ENCODE measurements at places on chromosomes 1 and 21.

GRCh38 chr1:245859493-245860114 is 647.5 kb downstream of the SMYD3 start:
- no peak for DNase-seq

DNA sequence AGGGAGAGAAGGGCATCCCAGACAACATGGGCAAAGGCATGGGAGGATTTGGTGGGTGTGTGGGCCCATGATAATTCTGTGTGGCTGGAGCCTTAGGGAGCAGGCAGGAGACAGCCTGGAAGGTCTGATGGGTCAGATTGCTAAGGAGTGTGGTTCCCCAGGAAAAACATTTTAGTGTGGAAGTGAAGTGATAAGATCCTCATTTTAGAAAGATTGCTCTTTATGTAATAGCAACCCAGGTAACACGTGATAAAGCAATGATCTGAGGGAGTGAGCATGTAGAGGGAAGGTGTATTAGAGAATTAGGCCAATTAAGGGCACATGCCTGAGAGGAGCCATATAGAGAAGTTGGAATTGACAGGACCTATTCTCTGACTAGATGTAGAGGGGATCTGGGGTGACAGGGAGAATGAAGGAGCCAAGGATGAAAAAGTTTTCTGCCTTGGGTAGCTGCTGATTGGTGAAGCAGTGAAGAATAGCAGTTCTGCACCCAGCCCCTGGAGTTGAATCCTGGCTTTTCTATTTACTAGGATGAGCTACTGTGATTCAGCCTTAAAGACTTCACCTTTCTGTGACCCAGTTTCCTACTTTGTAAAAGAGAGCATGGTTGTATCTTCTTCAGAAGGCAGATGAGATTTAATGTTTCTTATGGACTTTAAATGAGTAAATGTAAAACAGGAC is 18.7 kb upstream of the SLAMF6 start:
- no peak for DNase-seq

DNA sequence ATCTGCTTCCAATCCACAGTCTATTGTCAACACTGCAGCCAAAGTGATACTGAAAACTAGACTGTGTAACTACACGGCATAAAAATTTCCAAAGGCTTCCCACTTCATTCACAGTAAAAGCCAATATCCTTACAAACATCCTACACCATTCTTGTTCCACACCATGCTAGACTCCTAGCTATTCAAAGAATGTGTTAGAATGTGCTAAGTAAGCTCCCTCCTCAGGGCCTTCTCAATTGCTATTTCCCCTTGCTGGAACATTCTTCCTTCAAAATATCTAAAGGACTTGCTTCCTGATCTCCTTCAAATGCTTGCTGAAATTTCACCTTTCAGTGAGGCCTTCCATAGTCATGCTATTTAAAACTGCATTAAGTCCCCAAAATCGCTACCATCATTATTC is 228.1 kb downstream of the AKT3 start:
- DNase-seq, result no peak

DNA sequence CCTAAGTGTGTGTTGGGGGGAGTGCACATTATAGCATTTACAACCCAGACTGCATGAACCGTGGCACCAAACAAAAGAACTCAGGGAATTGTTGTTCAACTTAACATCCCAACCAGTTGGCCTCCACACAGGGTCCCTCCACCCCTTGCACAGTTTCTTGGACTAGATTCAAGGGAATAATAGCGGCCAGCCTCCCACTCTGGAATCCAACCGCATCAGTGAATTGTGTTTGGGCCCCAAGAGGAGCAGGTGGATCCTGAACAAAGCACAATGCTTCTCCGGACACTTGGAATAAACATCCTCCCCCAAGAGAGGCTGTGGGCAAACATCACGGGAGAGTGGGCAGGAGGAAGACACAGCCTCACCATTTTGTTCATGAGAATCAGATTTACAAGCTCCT is 18.2 kb downstream of the CD34 start:
- no peak for DNase-seq

DNA sequence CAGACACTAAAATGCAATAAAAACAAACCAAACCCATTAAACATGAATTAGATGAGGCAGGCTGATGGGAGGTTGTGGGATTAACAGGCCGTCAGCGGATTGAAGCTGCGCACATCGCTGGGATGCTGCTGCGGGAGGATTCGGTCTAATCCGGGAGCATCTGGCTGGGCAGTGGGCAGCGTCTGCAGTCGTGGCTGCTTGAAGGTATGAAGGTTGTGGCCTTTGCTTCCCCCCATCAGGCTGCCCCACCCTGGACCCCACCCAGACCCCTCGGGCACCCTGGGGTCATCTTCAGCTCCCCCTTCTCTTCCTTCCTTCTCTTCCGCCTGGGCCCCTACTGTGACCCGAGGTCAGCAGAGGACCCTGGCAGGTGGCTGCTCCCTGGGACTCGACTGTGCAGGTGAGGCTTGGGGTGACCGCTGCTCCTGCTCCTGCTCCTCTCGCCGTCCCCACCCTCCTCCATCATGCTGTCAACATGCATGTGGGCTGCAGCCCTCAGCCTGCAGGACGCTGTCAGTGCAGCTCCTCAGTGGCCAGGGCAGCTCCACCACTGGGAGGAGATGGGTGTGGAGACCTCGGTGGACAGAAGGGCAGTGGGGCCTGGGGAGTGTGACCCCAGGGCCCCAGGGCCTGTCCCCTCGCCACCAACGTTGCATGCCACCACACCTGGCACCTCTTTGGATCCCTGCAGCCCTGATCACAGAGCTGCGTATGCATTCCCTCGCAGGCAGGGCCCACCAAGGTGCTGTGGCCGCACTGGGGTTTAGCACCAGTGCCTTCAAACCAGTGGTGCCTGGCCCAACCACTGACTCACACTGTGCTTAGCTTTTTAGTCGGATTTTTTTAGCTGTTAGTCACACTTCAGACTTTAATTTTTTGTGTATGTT is 112.2 kb upstream of the COL6A1 start:
- DNase-seq, result no peak

DNA sequence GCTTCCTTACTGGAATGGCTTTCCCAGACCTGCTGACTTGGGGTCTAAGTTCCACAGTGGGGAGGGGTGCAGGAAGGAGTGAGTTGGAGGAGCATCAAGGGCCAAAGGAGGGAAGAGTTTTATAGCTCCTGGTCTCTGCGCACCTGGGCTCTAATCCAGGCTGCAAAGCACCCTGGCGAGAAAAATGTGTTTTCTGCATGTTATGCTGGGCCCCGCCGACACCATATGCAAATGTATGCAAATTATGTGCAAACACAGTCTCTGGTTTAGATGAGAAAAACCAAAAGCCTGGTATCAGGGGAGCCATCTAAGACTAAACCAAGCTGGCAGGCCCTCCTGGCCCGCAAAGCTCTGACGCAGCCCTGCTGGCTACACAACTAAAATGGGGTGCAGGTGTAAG is 95.0 kb downstream of the VWA5B1 start:
- no peak for DNase-seq

DNA sequence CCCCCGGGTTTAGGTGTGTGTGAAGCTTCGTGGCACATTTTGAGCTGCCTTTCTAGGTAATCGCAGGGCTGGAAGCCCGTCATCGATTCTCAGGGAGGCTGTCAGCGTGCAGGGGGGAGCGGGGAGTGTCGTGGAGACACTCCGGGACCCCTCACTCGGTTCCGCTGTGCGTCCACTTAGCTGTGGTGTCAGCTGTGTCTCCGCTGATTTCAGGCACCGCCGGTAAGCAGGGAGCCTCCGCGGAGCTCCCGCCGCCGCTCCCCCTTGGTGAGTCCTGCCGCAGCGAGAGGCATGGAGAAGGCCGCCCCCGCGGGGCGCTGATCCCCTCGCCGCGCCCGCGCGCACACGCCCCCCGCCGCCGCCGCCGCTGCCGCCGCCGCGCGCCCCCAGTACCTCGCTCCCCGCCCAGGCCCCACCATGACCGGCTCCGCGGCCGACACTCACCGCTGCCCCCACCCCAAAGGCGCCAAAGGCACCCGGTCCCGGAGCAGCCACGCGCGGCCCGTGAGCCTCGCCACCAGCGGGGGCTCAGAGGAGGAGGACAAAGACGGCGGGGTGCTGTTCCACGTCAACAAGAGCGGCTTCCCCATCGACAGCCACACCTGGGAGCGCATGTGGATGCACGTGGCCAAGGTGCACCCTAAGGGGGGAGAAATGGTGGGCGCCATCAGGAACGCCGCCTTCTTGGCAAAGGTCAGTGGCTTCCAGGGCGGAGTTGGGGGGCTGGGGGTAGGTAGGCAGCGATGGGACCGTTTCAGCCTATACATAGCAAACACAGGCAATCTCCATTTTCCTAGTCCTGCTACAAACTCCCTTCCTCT is 995 bp downstream of the VASH2 start:
- DNase-seq, result no peak

DNA sequence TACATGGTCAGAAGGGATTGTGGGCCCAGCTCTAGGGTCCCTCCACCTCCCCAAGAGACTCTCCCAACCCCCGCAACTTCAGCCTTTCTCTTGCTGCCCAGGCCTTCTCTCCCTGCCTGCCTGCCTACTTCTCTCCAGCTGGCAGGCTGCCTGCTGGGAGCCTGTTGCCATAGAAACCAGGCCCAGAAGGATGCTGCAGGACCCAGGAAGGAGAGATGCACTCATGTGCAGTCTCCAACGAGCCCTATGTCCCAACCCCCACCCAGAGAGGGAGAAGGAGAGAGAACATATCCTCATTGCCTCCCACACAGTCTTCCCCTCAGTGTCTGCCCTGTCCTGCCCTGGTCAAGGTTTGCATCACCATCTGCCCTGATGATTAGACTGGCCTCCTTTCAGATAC is 10.8 kb upstream of the SMIM12 start:
- DNase-seq, result no peak

DNA sequence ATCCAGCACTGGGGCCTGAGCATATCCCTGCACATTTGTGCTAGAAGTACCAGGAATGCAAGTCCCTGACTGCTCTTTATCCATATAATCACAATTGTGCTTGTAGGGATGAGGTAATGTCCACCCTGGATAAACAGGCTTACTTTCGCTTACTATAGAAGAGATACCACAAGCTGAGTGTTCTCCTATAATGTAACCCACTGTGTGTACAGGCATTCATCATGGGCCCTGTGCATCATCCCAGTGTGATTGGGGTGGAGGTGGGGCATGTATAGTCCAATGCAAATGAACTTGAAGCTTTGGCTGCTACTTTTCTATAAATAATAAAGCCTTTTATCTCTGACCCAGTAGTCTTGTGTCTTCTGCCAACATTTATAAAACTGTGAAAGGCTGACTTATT is 69.3 kb downstream of the MAN1A2 start:
- DNase-seq, result no peak

GRCh38 chr1:189726806-189727205 is 750.9 kb downstream of the BRINP3 start:
- DNase-seq, result no peak

DNA sequence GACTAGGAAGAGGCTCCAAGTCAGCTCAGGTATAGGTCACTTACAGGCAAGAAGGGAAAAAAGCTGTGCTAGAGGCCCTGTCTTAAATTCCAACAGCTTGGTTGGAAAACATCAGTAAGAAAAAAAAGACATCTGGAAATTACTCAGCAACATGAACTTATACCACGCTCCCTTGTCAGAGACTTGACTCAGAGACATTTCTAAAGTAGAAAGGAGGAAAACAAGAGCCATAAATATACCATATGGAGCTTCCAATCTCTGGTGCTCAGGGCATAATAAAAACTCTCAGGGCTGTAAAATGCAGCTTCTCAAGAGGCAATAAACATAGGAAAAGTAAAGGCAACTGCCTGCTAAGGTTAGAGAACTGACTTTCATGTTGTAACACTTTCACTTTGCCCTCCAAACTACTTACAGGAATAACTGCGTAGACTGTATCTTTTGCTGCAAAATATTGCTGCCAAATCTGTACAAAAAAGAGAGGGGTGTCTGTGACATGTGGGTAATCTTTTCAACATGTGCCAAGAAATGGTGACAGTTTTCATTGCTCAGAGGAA is 14.7 kb downstream of the ATPAF1 start:
- no peak for DNase-seq
